EL (cell line): ENCODE measurements at places on chromosomes 7 and 10.

- no peak for DNase-seq
These were observed 63.4 kb upstream of the ANK3 start for GRCh38 chr10:60453036-60453435.

- no peak for DNase-seq
These were observed 82.0 kb downstream of the MICALL2 start for GRCh38 chr7:1377111-1377909.

GRCh38 chr7:30790356-30790755 is 19.1 kb downstream of the MINDY4 start:
- DNase-seq, result peak; percentile 34

- DNase-seq, result no peak
These were observed 67.4 kb upstream of the ELN start for GRCh38 chr7:73960548-73960947.

GRCh38 chr10:37860494-37861190 is 3.2 kb upstream of the ZNF248 start:
- DNase-seq, result peak; percentile 48

DNA sequence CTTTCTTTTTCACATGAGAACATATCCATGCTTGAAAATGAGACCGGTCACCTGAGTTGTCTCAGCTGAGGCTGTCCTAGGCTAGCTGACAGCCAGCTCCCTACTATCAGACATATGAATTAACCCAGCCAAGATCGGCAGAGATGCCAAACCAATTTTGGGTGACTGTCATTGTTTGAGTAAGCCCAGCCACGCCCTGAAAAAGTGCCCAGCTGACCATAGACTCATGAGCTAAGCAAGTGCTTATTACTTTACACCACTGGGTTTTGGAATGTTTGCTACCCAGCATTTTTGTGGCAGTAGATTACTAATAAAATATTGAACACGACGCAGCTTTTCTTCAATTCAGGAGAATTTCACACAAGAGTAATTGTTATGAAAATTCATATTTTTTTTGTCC is 265.2 kb upstream of the LYZL1 start:
- peak; percentile 25 for DNase-seq

GRCh38 chr7:42982604-42983115 is 50.5 kb downstream of the MRPL32 start:
- DNase-seq, result no peak

GRCh38 chr10:78470267-78471103 is 436.8 kb downstream of the RPS24 start:
- no peak for DNase-seq

GRCh38 chr7:644381-645305 is 81.9 kb upstream of the DNAAF5 start:
- DNase-seq, result no peak

DNA sequence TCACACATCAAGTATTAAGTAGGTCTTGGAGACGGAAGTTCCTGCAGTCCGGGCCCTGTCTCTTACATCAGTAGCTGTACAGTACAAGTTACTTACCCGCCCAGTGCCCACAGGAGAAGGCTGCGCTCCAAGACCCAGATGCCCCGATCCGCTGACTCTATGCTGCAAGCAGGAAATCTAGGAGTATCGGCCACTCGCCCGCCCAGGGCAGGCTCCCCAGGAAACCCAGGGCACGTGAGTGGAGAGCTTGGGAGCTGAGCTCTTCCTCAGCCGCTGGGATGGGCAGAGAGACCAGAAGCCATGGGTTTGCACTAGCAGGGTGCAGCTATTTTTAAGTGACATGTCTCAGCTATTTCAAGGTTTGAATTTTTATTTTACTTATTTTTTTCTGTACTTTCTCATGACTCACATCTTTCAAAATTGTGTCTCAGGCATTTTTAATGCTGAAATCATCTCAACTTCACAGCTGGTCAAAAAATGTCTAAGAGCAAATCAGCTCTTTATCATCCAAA is 1.9 kb upstream of the GPER1 start:
- peak; percentile 13 for DNase-seq

DNA sequence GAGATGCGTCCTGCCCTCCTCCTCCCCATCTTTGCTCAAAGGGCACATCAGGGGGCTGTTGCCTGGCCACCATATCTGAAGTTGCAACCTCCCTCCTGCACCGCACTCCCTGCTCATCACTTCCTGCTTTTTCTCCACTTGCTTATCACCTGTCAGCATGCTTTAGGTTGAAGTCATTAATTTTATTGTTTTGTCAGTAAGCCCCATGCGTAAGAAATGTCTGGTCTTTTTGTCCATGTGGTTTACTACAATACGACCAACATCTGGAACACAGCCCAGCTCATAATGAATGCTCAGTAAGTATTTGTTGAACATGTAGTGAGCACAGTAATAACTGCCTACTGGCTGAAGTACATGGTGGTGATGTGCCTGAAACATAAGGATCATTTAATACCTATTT is 71.6 kb upstream of the GJD4 start:
- no peak for DNase-seq

GRCh38 chr7:36906956-36907635 is 182.8 kb upstream of the AOAH start:
- no peak for DNase-seq

DNA sequence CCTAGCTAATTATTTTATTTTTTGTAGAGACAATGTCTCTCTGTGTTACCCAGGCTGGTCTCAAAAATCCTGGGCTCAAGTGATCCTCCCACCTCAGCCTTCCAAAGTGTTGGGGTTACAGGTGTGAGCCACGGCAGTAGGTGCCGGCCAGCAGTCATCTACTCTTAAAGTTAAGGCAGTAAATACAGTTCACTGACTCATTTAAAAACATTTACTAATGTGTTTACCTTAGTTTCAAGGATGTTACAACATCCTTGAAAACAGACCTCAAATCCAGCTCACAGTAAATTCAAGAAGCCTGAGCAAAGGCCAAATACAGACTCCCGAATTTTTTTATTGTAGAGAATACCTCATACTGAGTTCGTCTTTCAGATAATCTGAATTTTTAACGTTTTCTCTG is 29.6 kb upstream of the ABCB4 start:
- DNase-seq, result no peak
